ENCODE measurements at places on chromosomes 7 and 10.

DNA sequence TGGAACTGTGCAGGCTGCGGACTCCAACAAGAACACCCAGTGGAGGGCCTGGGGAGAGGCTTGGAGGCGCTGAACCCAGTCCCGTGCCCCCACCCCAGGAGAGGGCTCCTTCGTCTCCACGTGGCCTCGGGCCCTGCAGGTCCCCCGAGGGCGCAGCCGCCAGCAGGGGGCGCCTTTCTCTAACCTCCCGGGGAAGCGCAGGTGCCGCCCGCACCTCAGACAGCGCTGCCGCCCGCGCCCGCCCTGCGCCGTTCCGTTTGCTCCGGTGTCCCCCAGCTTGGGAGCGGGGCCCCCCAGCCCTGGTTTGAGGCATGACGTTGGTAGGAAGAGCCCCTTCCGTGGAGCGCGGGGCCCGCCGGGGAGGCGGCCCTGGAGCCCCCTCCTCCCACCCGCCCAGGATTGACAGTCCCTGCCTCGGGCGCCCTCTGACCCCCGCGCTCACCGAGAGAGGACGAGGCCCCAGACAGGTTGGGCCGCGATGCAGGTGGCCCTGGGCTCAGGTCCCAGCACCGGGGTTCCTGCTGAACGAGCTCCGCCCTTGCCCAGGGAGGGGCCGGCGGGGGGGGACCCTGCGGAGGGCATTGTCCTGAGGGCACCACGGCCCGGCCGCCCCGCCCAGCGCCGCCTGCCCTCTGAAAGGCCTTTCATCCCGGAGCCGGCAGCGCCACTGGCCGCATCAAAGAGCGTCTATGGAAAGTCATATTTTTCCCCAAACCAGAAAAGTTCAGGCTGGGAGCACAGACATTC, 42.8 kb downstream of the FOXL3 start:
- DNase-seq = peak; percentile 76

DNA sequence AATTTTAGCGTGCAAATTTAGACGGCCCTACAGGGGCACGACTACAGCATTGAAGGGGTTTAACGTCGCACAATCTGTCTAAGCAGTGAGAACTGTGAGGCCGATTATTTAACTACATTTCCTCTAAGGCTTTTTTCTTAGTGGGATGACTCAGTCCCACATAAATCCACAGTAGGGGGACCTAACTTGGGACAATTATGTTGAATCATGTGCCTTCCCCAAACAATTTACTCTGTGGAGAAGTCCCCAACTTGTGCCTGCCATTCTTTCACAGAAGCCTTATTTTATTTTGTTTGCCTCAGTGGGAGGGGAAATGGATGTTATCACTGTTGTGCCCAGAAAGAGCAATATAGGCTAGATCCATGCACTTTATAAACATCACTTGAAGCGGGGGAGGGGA, 80.3 kb upstream of the CDCA7L start:
- no peak for DNase-seq

DNA sequence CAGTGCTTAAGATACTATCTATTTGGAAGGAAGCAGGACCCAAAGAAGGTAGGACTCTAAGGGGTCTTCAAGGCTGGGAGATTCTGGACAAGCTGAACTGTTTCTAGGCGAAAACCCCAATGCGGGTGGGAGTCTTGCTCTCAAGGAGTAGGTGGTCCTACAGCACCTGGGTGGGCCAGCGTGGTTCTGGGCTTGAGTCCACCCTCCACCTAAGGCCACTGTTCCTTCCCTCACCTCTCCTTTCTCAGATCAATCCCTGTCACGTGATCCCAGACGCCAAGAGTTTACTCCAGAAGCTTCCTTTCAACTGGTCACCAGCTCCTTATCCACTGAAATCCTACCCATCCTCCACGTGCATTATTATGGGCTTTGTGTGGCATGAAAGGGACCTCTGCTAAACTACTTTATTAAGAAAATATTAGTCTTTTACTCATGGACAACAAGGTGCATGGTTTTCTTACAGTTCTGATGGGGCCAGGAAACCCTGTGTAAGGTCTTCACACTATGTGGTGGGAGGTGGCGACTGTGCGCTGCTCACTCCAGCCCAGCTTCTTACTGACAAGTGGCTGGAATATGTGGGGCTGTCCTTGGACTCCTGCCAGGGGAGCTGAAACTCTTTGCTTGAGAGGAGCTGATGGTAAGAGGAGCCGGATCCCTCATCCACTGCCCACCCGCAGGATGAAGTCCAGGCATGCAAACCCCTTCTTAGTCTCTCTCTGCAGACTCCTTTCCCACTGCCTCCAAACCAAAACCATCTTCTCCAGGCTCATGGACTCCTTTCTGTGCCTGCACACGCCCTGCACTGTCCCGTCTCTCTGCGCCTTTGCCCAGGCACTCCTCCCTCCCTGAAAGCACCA, 1.6 kb downstream of the ZNF746 start:
- DNase-seq = peak; percentile 56

- no peak for DNase-seq
Observed at GRCh38 chr7:81155654-81156373, 237.0 kb upstream of the SEMA3C start.

DNA sequence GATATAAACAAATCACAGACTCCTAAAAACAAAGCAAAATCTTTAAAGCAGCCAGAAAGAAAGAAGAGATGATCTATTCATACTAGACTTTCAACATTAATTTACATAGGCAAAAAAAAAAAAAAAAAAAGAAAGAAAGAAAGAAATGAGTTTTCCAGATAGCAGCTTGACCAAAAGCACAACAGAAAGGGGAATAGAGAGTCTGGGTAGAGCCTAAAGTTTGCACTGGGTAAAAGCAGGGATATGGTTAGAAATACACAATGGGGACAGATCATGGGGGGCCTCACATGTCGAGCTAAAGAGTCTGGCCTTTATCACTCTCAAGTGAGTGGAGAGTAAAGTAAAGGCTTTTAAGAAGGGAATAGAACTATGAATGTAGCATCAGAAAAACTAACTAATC, 169.8 kb downstream of the SGMS1 start:
- no peak for DNase-seq

DNA sequence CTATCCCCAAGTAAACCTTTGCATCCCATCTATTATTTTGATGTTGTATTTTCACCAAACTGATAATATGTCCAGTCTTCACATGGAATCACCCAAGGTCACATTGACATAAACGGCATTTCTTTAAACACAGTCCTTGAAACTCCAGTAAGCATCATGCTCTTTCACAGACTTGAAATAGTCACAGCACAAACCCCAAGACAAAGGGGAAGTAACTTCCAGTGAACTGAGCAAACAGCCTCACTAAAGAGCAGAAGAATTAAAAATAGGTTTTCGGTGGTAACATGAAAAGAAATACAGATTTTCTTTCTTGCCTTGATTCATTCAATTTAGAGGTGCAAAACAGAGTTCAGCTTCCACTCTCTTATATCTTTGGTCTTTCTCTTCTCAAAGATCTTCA, 253.7 kb downstream of the SFMBT2 start:
- no peak for DNase-seq

GRCh38 chr7:107932805-107933204, 41.8 kb downstream of the DLD start:
- DNase-seq = no peak

- DNase-seq = no peak
Observed at GRCh38 chr7:32941681-32942414, 15.4 kb upstream of the FKBP9 start.

GRCh38 chr10:70779511-70780369, 5.4 kb downstream of the TBATA start:
- no peak for DNase-seq

DNA sequence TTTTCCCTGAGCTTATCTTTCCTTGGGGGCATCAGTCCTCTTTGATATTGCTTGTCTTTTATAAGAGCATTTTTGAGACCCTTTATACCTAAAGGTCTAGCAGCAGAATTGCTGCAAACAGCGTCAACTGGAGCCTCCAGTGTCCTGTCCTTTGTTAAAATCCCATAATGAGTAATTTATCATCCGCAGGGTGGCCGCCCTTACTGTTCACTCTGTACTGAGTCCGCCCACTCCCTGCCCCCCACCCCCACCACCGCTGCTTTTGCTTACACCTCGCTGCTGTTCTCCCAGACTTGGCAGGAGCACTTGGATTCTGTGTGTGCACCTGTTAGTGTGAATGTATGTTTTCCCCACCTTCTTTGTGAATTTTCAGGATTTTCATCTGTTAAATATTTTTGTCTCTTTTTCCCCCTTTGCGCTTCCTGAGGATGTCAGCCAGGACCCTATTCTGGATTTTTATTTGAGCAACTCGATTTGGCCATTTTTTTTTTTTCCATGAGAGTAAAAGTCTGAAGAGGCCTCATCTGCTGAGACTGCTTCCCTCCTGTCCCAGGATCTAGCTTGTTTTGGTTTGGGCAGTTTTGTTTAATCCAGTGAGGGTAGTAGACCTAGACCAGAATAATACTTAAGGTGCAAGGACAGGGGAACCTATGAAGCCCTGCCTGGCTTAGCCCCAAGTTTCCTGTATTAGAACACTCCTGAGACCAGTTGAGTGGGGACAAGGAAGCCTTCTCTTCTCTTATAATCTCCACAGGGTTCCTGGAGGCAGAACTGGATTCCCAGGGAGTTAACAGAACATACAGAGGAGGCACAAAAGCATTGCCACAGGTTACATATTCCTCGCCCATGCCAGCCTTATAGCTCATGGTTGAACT, 8.2 kb downstream of the AGFG2 start:
- no peak for DNase-seq

GRCh38 chr10:111338805-111339204, 262.0 kb downstream of the ADRA2A start:
- no peak for DNase-seq

DNA sequence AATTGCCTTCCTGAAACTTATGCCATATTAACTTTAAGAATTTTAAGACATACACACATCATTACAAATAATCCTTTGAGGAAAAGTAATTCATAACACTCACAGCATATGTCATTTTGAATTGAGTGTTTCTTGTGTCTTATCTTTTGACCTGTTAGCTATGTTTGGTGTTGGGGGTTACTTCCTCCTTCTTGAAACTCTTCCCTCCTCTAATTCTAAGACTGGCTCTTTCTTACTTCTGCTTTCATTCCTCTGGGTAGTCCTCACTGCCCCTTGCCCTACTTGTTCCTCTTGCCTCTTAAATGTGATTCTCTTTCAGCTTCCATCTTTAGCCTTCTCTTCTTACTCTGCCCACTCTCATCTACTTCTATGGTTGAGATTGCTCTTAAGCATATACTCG, 28.3 kb upstream of the PIP4K2A start:
- DNase-seq = peak; percentile 51

DNA sequence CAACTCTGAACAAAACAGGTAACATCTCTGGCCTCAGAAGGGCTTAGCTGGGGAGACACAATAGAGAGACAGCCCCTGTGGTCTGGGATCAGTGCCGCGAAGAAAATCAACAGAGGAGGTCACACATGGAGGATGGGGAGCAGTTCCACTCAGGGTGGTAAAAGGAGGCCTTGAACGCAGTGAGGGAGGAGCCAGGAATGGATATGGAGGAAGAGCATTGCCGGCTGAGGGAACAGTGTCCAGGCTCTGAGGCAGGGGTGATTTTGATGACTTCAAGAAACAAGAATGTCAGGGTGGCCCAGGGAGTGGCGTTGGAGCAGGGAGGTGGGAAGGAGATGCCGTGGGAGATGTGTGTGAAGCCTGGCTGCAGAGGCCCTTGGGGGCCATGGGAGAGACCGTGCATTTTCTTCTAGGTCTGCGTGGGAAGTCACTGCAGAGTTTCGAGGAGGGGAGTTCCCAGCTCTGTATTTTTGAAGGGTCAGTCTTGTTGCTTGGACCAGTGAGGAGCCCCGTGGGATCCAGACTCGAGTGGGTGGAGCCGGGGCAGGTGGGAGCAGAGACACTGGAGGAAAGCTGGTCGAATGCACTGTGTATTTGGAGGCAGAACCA, 35.7 kb upstream of the SH2D4B start:
- no peak for DNase-seq

DNA sequence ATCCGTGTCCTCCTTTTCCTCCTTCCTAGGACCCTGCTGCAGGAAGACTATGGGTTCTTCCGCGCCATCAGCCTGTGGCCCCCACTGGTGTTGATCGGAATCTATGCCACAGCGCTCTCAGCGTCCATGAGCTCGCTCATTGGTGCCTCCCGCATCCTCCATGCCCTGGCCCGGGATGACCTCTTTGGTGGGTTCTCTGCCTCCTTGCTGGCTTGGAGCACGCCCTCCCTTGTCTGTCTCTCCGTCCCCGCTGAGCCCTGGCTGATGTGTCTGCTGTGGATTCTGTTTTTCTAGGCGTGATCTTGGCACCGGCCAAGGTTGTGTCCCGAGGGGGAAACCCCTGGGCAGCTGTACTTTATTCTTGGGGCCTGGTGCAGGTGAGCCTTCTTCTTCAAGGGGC, 7.3 kb upstream of the TRIP6 start:
- no peak for DNase-seq

- no peak for DNase-seq
Observed at GRCh38 chr10:113247050-113247449, 297.0 kb downstream of the TCF7L2 start.

GRCh38 chr10:90222372-90222771, 521.0 kb downstream of the KIF20B start:
- DNase-seq = no peak

- no peak for DNase-seq
Observed at GRCh38 chr7:7018290-7018689, 164.1 kb upstream of the C1GALT1 start.

- no peak for DNase-seq
Observed at GRCh38 chr7:108660465-108660864, 90.8 kb downstream of the DNAJB9 start.

- DNase-seq = no peak
Observed at GRCh38 chr10:104246976-104247375, 7.7 kb upstream of the GSTO1 start.

DNA sequence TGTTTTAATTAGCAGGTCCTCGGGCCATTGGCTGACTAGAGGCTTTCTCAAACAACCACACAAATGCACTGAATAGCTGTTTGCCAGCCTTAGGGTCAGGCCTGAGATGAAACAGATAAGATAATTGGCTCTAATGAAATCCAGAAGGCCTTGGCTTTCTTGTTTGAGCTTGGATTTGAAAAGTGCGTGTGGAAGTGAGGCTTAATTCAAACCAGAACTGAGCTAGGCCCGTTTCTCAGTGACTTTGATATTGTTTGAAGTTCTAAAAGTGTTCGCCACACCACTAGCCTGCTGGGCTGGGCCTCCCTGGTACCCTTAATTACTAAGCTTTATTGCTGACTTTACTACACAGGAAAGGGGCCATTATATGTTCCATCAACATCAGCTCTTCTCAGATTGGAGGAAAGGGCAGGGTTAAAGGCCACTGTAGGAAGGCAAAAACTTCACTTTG, 270.6 kb downstream of the TWIST1 start:
- DNase-seq = no peak

GRCh38 chr7:132511387-132511786, 64.9 kb downstream of the PLXNA4 start:
- no peak for DNase-seq

GRCh38 chr7:88458279-88458678, 151.6 kb upstream of the STEAP4 start:
- DNase-seq = no peak

GRCh38 chr7:151307536-151307935, 34.1 kb upstream of the NUB1 start:
- no peak for DNase-seq

All from Ammon's horn (tissue), 1 donor.